T1000 (cell line): ENCODE measurements at places on chromosomes 7 and 10.

DNA sequence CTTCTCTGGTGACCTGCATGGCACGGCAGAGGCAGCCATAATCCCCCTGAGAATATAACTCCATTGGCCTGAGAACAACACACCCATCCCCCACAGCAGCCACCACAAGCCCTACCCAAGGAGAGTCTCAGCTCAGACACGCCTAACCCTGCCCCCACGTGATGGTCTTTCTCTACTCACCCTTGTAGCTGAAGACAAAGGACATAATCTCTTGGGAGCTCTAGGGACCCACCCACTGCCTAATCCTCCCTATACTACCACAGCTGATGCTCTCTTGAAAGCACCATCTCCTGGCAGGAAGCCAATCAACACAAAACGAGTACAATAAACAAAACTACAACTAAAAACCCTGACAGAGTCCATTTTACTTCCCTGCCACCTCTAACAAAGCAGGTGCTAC, 30.7 kb upstream of the HPSE2 start:
- DNase-seq: no peak

DNA sequence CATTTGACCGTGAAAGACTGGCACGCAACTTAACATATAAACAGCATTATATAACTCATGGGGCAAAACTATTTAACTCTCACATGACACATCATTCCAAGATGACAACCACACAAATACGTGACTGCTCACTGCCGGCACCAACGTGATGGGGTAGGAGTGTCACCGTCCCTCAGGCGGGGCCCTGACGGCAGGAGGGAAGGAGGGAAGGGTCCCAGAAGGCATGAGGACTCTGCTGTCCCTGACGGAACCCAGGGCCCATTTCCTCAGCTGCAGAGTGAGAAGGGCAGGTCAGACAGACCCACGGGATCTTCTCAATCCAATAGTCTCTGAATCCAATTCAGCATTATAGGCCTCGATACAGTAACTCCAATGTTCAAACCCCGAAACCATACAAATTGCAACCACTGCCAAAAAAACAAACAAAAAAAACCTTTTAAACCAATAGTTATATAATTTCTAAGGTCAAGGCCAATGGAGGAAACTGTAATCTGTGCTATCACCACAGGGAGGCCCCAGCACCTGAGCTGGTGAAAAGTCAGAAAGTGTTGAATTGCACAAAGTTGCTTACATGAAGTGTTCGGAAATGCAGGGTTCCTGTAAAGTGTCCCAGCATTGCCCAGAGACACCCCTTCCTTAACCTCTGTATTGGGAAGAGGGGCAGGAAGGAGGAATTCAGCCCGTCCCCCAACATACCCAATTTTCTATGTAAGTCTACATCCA, 137.4 kb downstream of the TNS3 start:
- no peak for DNase-seq

GRCh38 chr7:78017591-78018100, 219.1 kb downstream of the PHTF2 start:
- no peak for DNase-seq

- DNase-seq: no peak
Observed at GRCh38 chr10:128971374-128972035, 495.5 kb upstream of the MGMT start.

- no peak for DNase-seq
Observed at GRCh38 chr7:3063016-3063753, 19.5 kb upstream of the CARD11 start.

GRCh38 chr10:120998782-120999285, 147.7 kb downstream of the WDR11 start:
- DNase-seq: no peak

GRCh38 chr10:131016556-131016955, 295.0 kb downstream of the TCERG1L start:
- no peak for DNase-seq

GRCh38 chr7:106447318-106447847, 162.6 kb upstream of the NAMPT start:
- DNase-seq: no peak

- no peak for DNase-seq
Observed at GRCh38 chr10:44010873-44011602, 362.4 kb upstream of the ZNF32 start.

DNA sequence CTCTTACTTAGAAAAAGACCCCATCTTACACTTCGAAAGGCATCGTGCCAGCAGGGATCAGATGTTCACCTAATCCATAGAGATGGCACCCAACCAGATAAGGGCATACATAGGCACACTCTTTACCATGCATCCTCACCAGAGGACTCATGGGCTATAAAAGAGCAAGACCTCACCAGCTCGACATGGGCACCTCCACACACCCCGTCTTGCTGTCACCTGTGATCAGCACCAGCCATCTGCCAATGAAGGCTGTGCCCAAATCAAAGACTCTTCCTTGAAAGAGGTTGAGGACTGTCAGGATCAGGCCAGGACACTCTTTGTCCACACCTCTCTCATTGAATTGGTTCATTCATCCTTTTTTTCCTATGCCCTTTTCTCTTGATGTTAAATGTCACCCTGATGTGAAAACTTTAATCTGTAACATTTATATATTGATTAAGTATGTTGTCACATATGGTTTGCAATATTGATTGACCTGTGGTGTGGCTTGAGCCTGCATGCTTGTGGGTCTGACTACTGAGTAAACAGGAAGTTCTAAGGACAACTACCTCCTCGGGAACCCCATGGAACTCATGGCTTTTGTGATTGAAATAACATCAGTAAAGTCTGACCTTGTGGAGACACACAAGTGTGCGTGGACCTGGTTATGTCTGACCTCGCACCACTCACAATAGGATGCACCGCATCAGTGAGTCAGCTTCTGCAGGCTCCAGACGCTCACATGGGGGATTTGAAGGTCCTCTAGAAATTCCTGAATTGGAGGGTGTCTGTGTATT, 75.5 kb downstream of the HTR5A start:
- no peak for DNase-seq

DNA sequence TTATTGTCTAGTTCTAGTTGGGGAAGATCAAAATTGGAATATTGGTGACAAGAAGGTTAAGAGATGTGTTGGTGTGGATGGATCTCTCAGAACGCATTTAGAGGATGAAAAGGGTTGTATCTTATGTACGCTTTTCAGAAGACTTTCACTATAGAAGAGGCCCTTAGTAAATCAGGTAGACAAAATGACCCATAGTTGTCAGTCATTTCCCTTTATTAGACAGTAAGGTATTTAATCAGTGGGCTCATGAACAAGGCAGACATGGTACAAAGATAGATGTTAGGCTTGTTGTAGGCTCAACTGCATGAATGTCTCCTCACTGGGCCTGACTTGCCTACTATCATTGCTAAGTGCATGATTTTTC, 359.2 kb downstream of the PHF14 start:
- DNase-seq: no peak
